ENCODE measurements at places on chromosomes 7 and 10.
A peak's percentile ranks its signal among the peaks of the same experiment; 100 is the strongest.

- no peak for DNase-seq
Observed at GRCh38 chr10:124481717-124482116, 20.1 kb downstream of the LHPP start.

GRCh38 chr7:23955600-23956149, 245.7 kb downstream of the STK31 start:
- no peak for DNase-seq

DNA sequence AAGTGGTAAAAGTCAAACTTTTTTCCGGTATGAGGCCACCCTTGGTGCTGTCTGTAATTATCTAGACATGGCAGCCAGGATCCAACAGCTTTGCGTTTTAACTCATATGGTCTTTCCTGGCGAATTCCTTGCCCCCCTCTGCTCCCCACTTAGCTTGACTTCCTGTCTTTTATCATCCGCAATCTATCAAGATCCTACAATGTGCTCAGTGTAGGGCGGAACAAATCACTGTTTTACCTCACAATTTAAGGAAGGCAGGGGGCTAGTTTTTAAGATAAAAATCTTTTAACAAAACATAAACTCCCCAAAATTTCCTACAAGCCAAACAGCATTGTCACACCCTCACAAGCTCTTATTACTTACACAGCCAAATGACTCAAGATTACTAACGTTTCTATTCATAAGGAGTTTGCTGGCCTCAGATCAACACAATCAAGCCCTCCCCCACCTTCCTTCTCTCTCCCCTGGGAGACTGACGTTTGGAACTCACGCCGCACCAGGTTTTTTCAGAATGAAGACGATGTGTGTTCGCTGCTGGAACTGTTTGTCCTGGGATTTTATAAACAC, 1.3 kb upstream of the CDK14 start:
- peak; percentile 64 for DNase-seq

DNA sequence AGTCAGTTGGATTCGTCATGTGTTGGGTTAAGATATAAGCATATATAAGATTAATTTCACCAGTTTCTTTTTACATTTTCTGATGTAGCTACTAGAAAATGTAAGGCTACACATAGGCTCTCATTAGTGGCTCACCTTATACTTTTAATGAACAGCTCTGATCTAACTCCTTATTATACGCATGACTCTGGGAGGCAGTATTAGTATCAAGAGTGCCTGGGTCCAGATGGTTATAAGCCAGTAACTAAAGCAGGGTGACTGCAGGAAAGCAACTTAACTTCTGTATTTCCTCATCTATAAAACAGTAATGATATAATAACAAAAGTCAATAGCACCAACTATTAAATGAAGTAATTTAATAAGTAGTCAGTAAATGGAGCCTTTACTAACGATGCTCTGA, 1.4 kb upstream of the ELMO1 start:
- DNase-seq, result no peak

- no peak for DNase-seq
Observed at GRCh38 chr10:133125901-133126300, 34.1 kb upstream of the KNDC1 start.
